Spinal cord (tissue), 10 donors: ENCODE measurements at places on chromosomes 1 and 21.

DNA sequence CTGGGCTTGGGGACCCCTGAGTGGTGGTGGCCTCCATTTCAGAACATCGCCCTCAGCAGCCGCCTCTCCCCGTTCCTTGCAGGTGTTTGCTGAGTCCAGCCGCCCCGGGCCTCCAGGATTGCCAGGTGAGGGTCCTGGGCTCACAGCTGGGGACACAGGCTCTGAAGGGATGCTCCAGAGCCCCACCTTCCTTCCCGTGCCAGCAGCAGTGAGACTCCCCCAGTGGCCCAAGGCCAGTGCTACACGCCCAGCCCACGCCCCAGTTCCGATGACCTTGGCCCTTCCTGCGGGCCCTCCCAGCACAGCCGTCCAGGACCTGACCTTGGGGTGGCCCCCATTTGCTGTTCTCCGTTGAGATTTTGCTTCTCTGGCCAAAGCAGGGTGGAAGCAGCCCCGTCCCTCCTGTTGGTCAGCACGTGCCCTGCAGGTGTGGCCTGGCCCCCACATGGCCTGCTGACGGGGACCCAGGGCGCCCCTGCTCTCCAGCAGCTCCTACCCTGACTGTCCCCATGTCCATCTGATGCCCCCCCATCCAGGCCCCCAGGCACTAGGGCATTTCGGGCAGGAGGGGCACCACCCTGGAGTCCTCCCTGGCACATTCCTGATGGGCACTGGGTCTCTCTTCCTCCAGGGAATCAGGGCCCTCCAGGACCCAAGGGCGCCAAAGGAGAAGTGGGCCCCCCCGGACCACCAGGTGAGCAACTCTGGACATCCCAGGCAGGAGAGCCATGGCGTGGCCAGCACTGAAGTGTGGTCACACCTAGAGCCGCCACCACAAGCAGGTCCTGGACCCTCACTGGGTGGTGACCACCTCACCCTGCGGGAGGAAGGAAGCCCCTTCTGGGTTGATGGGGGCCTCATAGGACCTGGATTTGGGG, 45.0 kb downstream of the SLC19A1 start:
- no peak for DNase-seq

DNA sequence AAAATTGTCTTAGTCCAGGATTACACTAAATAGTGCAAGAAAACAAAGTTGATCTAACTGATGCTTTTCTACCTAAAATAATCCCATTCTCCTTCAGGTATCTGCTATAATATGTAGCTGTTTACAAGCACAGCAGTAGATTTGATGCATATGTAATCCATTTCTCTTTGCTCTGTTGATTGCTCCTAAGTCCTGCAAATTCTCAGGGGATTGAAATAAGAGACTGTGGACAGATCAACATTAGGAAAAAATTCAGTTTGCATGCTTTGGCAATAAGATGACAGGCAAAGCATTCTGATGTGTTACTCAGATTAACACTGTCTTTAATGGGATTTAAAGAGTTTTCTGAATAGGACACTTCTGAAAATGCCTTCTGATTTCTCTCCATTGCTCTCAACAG, 34.7 kb downstream of the RNF11 start:
- no peak for DNase-seq

DNA sequence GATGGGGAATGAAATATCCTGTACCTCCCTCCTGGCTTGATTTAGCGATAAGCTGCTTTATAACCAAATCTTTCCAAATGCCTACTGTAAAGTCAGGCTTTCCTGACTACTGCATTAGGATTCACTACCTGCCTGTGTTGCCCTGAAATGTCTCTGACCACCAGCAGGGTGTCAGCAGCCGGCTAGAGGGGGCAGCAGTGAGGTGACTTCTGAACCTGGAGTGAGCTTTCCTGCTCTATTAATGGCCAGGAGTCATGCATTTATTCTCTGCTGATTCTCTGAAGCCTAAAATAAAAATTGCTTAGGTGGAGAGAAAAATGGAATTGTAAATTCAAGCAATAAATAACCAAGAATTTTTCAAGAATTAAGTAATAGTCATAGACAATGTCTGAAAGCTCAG, 2.5 kb downstream of the BACE2 start:
- DNase-seq: no peak

GRCh38 chr1:56817716-56818463, 1.3 kb downstream of the FYB2 start:
- DNase-seq: no peak

- no peak for DNase-seq
Measured at GRCh38 chr1:14516974-14517840, 81.3 kb upstream of the KAZN start.

DNA sequence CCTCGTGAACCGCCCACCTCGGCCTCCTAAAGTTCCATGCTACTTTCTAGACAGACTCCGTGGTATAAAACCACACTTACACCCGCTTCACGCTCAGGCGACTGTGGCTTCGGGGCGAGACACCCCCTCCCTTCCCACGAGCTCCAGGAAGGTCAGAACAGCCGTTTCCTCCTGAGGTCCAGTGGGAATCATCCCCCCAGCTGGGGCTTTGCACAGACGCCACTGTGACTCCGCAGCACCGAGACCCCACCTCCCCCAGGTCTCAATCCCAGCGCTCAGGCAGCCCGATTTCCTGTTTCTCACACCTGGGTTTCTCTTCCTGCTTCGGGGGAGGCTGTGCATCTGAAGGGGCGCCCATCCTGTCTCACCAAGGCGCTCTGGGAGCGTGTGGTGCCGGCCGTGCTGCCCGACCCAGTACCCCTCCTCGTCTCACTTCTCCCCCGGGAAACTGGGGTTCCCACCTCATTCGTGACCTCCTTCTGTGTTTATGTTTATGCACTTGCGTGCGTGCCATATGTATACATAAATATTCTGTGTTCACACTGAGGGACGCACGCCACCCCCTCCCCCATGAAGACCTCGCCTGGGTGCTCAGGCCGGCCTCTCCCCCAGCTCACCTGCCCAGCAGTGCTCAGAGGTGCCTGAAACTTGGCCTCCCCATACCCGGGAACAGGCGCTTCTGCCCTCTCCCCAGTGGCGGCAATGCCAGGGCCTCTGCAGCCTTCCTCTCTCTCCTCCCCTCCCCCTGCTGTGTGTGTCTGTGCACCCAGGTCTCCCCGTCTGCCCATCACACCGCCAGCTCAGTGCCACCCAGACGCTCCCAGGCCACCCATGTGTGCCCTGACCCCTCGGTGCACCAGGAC, 14.6 kb downstream of the SLC35E2B start:
- DNase-seq: no peak
